Fibroblast of skin of right biceps (primary cell): ENCODE measurements at places on chromosomes 2 and 18.

- no peak for DNase-seq
These were observed 402.5 kb upstream of the SPRED2 start for GRCh38 chr2:65834771-65835475.

DNA sequence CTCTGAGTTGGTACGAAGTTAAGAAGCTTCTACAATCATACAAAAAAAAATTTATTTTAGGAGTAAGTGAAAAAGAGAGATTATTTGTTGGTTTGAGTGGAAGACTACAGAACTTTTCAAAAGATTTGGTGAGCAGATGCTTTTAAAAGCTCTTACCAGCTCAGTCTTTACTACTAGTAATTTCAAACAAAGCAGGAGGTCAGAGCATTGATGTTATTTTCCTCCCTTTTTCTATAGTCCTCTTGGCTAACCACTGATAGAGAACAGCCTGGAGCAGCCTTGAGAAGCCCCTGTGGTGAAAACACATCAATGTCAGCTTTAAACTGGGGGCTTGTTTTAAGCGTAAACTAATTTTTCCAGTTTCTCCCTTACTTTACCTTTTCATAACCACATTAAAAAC lies 559.3 kb upstream of the CDH2 start:
- no peak for DNase-seq

DNA sequence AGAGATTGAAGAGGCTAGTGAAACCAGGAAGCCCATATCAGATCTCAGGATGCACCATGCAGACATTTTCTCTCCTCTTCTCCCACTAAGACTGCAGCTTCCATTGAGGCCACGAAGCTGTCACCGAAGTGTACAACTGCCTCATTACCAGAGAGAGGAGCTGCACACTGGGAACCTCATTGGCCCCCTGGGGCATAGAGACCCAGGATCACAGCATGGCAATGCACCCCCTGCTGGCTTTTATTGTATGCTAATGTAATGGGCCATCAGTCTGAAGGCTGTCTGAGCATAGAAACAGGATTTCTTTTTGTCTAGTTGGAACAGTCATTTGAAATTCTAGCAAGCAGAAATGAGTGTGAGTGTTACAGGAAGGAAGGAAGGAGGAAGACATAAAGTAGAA lies 861.6 kb upstream of the CELF4 start:
- no peak for DNase-seq

GRCh38 chr2:174180165-174180724 lies 68.1 kb downstream of the OLA1 start:
- DNase-seq, result no peak

DNA sequence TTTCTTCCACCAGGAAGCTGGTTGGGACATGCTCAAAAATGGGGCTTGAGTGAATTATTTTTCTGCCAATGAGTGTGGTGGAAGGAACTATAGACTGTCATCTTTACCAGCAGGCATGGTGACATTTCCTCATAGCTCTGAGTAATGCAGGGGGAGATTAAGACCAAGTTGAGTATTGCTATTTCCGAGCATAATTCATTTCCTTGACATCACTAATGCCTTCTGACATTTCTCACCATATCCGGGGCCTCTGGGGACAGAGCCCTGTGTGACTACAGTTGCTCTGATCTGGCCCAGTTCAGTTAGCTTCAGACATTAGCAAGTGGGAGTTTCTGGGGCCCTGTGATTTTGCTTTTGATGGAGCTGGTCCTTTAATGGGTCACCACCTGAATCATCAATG lies 410.4 kb downstream of the MEIS1 start:
- peak; percentile 87 for DNase-seq

DNA sequence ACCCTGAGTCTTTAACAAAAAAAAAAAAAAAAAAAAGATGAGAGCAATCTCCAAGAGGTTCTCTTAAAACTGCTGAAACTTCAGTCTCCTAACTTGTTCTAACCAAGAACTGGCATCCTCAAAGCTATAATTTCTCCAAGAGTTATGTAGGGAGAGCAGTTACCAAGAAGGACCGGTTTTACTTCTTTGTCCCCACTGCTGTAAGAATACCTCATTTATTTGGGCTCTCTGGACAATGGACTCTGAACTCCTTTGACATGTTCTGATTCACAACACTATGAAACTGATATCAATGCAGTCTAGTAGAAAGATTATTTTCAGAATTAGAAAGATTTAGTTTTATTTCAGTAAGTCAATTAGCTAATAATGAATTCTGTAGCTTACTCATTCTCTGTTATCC lies 84.5 kb upstream of the DTNB start:
- no peak for DNase-seq

GRCh38 chr2:96637385-96638143 lies 548 bp downstream of the KANSL3 start:
- peak; percentile 93 for DNase-seq

GRCh38 chr2:96815326-96816126 lies 542 bp upstream of the CNNM3 start:
- no peak for DNase-seq

- no peak for DNase-seq
These were observed 107.2 kb downstream of the FEZ2 start for GRCh38 chr2:36490749-36491148.

GRCh38 chr2:68169308-68169707 lies 11.6 kb downstream of the PNO1 start:
- DNase-seq, result no peak

DNA sequence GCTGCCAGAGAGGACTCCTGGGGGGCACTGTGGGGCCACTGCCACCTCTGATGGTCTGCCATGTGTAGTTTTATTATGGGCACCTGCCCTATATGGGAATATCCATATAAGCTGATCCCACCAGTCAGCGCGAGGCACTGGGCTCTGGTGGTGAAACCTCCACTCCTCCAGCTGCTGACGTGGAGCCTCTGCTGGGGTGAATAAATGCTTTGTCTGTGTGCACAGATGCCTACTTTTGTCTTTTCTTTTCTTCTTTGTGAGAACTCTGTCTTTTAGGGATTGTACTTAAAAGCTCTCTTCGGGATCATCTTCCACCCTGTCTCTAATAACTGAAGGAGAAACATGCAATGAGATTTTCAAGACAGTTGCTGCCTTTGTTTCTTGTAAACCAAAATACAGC lies 68.9 kb upstream of the NCK2 start:
- DNase-seq, result no peak

- DNase-seq, result no peak
These were observed 403.3 kb upstream of the SMIM21 start for GRCh38 chr18:75830828-75831227.

DNA sequence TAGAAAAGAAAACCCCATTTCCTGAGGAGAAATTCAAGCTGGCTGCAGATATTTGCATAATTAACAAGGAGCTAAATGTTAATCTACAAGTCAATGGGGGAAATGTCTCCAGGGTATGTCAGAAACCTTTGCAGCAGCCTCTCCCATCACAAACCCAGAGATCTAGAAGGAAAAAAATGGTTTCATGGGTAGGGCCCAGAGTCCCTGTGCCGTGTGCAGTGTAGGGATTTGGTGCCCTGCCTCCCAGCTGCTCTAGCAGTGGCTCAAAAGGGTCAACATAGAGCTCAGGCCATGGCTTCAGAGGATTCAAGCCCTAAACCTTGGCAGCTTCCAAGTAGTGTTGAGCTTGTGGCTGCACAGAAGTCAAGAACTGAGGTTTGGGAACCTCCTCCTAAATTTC lies 290.2 kb upstream of the TMEFF2 start:
- DNase-seq, result no peak

DNA sequence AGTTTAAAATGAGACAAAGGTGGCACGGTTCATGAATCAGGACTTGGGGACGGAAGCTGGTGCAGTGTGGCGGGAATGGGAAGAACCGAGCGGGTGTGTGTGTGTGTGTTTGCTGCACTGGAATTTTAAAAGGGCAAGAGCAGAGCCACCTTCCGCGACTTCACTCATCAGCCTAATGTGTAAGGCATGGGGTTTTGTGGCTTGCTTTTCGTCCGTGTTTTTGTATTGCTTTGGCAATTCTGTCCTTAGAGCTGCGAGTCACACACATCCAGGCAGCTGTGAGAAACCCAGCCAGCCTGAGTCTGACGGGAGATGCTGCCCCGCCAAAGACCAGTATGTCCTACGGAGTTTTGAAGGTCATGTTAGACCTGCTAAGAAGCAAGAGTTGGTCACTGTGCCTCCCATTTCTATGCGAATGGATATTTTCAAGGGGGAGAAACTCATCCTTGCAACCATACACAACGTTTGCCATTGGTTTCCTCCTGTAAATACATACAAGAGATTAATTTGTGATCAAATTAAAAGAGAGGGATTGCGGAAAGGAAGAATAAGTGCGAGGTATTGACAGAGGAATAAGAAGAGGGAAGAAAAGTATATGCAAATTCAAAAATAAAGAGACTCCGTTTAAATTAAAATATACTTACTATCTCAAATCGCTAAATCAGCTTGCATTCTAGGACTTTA lies 665 bp upstream of the CACNB4 start:
- DNase-seq, result peak; percentile 9

DNA sequence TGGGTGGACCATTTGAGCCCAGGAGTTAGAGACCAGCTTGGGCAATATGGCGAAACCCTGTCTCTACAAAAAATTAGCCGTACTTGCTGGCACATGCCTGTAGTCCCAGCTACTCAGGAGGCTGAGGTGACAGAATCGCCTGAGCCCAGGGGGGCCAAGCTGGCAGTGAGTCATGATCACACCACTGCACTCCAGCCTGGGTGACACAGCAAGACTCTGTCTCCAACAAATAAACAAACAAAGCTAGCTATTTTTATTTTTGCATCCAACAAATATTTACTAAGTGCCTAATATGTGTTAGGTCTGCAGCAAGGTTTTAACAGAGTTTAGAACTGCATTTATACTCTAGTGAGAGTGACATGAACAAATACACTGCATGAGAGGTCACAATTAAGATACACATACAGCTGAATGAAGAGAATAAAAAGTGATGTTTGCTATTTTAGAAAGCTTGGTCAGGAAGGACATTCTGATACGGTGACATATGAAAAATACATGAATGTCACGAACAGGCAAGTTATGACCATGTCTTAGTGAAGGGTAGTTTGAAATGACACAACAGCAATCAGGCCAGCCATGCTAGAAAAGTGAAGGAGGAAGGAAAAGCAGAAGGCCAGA lies 83.2 kb upstream of the FRZB start:
- peak; percentile 12 for DNase-seq

GRCh38 chr2:217669831-217670230 lies 333.0 kb downstream of the TNS1 start:
- peak; percentile 46 for DNase-seq

DNA sequence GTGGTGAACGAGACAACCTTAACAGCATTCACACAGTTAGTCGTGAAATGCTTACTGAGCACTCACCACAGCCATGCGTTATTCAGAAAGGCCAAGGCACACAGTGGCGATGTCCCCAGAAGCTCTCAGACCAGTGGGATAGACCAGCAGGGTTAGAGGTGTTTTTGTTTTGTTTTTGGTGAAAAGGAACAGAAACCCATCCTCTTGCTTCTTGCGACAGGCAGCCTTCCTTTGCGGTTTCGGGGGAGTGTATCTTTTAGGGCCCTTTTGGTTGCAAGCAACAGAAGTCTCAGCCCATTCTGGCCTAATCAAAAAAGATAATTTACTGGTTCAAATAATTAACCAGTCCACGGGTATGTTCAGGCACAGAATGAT lies 4.7 kb downstream of the GNLY start:
- no peak for DNase-seq

GRCh38 chr2:50786345-50786744 lies 245.6 kb downstream of the NRXN1 start:
- no peak for DNase-seq

- DNase-seq, result peak; percentile 88
These were observed 87.6 kb downstream of the CDC42EP3 start for GRCh38 chr2:37583867-37584266.

- no peak for DNase-seq
These were observed 633 bp downstream of the BCL2 start for GRCh38 chr18:63318889-63319382.

GRCh38 chr18:37956902-37957301 lies 391.3 kb upstream of the CELF4 start:
- DNase-seq, result no peak
